ENCODE measurements at places on chromosomes 6 and 20. TPM values are rescaled to one million over a fixed set of nuclear protein-coding genes. Genes with fewer than 3 reads are reported as not detected.

The VGLL2 gene
- total RNA-seq = not detected

DNA sequence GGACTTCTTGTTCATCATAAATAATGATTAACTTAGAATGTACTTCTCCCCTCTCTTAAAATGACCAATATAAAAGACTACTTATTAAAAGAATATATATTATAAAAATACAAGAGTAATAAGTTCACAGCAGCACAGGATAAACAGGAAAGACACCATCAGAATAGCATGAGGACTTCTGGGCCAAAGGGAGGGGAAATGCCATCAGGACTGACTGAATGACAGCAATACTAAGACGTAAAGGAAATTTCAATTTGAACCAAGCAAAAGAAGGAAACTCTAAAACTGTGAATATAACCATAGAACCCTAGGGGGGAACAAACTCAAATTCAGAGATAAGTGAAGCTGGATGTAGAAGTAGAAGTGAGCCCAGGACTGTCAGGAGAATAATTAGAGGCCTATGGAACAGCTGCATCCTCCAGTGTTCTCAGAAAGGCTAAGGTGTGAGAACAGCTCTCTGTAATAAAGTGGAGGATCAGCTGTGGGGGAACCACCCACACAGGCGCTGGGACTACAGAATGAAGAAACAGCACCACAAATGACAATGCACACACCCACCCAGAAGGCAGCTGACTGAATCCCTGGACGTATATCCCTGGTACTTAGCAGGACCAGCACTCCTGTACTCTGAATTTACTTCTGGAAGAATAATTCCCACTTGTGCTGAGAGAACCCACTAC is 37.8 kb downstream of the ZHX3 start:
- DNase-seq = no peak

The GJA10 gene
- not detected for total RNA-seq

DNA sequence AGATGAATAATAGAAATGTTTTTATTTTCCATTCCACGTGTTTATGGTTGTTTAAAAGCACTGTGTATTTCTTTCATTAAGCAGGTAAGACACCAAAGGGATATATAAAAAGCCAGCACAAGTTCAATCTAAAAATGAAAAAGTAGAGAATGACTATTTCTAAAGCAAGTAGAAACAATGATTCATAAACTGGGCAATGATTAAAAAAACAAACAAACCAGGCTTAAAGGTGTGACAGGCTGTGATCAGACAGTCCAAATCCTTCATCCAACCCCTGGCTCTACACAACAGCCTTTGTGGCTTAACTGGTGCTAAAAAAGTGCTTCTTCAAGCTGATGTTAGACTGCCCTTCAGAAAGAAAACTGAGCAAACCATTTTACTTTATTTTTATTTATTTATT is 45.7 kb upstream of the TSHZ2 start:
- DNase-seq = no peak

The B3GAT2 gene
- 0.92 TPM for total RNA-seq

The CALHM5 gene
- not detected for total RNA-seq

DNA sequence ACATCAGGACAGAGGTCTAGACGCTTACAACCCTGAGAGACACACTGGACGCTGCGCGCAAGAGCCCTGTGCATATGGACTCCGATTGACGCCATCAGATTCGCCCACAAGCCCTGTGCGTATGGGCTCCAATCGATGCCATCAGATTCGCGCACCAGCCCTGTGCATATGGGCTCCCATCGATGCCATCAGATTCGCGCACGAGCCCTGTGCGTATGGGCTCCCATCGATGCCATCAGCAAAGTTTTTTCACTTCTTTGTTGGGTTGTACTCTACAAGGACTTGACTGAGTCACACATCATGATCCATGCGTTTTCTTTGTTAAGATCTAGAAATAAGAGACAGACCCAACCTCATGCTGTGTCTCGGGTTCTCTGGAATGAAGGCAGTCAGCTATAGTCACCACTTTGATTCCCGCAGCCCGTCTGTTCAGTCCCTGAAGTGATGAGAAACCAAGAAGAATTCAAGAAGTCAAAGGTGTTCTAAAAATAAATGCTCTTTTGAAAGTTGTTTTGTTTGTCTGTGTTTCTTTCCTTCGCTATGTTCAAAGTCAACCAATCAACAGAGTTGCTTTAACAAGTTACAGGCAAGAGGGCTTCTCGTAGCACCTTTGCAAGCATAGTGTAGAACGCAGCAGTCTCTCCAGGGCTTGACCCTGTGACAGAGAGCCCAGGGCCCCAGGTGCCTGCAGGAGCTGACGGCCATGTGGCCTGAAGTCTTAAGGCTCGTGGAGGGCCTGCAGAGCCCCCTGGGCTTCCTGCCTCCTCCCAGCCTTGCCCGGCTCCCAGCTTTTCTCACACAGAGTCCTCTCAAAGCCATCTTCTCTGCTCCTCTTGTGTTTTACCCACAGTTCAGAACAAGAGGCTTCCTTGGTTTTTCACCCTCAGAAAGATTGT is 7.9 kb downstream of the RPS6KA2 start:
- peak; percentile 39 for DNase-seq

DNA sequence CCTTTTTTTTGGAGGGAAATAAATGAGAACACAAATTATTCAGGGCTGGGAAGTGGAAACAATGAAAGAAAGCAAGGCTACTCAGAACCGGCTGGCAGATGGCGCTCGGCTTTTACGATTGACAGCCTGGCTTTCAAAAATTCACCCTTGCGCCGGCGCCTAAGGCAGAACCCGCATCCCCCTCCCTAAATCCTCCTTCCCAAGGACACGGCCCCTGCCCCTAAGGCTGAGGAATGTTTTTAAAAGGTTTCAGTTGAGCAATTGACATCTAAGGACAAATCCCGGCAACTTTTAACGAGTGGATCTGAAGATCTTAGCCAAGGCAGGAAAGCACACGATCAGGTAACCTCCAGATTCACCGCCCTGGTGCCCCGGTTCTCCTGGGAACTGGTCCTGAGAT is 16.3 kb downstream of the GNAS start:
- no peak for DNase-seq

The NHSL1 gene
- 8.4 TPM for total RNA-seq

Measured in cardiac muscle cell (in vitro differentiated cells and primary cell).